HuH-7.5 (cell line): ENCODE measurements at places on chromosomes 7 and 10.
A peak's percentile ranks its signal among the peaks of the same experiment; 100 is the strongest.

DNA sequence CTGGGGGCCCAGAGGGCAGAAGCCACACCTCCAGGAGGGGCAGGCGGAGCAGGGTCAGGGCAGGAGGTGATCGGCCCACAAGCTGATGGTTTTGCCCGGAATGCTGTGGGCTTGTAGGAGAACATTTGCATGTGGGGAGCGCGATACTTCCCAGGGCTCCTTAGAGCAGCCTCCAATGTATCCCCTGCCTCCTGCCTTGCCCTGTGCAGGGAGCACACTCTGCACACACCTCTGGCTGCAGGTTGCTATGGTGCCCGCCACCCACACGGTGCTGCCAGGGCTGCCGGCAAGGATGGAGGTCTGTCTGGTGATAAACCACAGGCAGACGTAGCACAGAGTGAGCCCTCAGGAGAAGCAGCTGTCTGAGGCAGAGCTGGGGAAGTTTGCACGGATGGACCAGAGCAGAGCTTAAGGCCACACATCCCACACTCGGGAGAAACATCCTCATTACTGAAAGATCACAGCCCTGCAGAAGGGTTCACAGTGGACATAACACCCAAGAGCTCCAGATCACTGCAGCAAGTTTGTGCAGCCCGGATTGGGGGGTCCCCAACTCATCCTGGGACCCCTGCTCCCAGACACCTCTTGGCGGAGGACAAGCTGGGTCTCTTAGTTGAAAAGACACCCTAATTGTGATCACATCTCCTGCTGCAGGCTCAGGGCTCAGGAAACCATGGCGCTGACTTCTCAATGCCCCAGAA lies 41.8 kb downstream of the VIPR2 start:
- no peak for DNase-seq

GRCh38 chr7:36521911-36522310 lies 132.2 kb downstream of the ANLN start:
- no peak for DNase-seq

- DNase-seq = no peak
These were observed 62.5 kb upstream of the RAPGEF5 start for GRCh38 chr7:22419488-22419887.

- peak; percentile 67 for DNase-seq
These were observed 1.1 kb upstream of the ITGB8 start for GRCh38 chr7:20329389-20330238.

DNA sequence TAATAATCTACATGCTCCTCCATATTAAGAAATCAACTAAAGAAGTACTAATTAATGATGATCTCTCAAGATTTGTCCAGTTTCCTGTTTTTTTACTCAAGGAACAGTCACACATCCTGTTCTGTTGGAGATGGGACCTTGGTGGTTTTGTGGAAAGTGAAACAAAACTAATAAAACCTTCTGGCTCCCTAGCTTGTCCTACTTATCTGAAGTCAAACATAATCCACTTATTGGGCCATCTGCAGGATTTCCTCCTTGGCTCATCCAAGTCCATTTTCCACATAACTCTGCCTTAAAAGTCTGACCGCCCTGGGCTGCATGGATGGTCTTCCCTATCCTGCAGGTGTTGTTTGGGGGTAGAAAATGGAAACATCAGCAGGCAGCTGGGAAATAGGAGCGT lies 39.4 kb upstream of the TARP start:
- no peak for DNase-seq

- DNase-seq = no peak
These were observed 9.4 kb downstream of the PIP4K2A start for GRCh38 chr10:22704942-22705341.

DNA sequence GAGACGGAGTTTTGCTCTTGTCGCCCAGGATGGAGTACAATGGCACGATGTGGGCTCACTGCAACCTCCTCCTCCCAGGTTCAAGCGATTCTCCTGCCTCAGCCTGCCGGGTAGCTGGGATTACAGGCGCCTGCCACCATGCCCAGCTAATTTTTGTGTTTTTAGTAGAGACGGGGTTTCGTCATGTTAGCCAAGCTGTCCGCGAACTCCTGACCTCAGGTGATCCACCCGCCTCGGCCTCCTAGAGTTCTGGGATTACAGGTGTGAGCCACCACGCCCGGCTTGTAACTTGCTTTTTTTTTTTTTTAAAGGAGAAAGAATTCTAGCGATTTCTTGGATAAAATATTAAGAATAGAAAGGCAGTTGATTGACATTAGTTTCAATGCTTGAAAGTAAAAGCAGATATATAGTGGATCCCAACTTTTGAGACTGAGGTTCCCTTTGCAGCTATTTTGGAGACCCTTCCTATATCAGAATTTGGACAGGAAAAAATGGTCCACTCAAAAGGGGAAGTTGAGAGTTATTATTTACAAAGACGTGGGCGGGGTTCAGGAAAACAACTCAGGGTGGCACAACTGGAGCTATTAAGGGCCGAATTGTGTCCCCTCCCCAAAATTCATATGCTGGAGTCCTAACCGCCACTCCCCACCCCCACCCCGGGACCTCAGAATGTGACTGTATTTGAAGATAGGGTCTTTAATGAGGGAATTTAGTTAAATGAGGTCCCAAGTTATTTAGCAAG lies 1.3 kb upstream of the ERCC6 start:
- no peak for DNase-seq
